RPMI7951 (cell line): ENCODE measurements at places on chromosomes 3 and 15. TPM values are rescaled to one million over a fixed set of nuclear protein-coding genes. Genes with fewer than 3 reads are reported as not detected.

DNA sequence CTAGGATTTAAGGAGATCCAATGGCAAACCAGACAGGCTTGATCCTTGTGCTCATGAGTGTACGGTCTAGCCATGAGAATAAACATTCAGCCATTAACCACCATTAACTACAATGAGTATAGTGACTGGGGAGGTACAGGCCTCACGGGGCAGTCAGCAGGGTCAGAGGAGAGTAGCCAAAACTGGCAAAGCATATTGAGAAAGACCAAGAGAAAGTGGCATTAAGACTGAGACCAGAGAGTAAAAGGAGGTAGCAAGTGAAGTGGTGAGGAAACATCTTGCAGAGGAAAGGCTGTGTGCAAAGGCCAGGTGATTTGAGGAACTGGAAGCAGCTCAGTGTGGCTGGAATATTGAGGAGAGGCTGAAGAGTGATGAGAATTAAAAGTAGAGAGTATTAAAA, 407.2 kb upstream of the LMCD1 start:
- no peak for DNase-seq

Gene TNFSF10
- total RNA-seq = 8.3 and 11.7 TPM in 2 replicates

DNA sequence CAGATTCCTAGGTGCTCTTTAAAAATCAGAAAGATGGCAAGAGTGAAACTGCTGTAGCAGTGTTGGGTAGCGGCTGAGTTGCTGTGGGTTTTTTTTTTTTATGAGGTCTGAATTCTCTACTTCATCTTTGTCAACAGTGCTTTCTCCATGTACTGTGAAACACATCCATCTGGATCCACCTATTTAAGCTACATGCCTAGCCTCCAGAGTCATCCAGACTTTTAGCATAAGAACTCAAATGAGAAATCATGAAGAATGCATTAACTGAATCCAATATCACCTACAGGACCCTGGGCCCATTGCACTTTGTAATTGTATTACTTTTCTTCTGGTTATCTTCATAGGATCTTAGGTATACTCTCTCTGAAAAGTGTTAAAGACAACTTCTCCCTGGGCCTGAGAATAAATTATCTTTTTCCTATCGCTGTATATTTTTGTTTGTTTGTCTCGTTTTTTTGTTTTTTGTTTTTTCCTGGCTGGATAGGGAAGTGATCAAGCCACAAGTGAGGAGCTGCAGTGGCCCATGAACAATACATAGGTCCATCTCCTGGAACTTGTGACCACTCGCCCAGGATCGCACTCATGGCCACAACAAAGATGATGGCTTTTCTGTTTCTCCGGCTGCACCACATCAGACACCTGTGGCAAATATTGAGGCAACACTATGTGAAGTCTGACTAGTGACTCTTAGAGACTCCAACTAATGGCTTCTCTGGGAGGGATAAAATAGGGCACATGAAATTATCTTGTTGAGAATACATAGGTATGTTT, 609.9 kb upstream of the AGTR1 start:
- DNase-seq = no peak

Gene OCA2
- total RNA-seq = not detected in 2 replicates

Gene KCNMB3
- 0.88 and 1.3 TPM in 2 replicates for total RNA-seq

DNA sequence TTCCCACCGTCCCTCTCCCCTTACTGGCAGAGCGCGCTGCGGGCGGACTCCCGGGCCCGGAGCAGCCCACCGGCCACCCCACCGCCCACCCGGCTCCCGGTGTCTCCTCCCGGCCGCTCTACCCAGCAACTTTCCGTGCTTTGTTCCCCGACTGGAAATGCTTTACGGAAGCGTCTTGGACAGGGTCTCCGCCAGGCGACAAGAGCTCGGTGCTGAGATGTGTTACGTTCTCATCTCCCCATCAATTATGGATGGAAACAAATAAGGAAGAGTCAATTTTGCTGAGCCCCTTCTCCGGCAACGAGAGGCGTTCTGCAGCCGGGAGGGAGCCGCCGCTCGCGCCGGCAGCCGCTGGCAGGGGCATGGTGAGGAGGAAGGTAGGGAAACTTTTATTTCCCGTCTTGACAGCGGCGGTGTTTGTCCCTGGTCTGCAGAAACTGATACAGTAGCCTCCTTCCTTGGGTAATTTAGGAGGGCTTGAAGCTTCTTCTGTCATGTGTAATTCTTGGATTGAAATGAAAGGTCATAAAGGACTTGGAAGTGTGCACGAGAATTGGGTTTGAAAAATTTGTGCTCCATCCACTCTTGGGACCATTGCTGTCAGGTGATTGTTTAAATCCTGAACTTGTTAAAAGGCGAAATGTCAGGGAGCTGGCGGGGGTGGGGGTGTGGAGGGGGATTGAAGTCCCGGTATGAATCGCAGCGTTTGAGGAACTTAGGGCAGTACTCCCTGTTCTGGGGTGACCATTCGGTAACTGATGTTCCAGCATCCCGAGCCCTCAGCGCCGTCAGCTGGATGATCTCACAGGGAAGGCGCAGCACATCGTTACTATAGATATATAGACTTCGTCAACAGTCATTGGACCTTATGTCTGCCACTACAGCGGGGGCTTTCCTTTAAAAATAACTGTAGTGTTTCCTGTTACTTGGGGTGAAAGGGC, 1.5 kb downstream of the SEMA6D start:
- no peak for DNase-seq

DNA sequence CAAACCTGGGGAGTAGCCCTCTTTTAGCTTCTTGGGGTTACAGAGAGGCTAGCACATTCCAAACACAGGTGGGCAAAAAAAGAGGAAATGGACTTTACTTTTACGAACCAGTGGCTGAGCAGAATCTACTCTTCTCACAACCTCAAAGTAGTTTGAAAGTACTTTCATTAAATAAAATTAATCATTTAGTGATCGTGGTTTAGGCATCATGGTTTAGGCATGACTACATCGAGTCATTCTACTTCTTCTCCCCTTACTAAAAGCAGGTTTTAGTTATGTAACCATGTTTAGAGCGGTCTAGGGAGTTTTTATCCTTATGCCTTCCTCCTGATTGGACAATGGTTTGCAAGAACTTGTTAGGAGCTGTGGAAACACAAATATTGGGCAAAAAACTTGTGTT, 2.5 kb upstream of the GREM1 start:
- no peak for DNase-seq

Gene UBP1
- 30.8 and 32.0 TPM in 2 replicates for total RNA-seq

Gene CHL1
- 0.10 and 0.12 TPM in 2 replicates for total RNA-seq

Gene AGBL1
- total RNA-seq = not detected in 2 replicates

Gene TMEM43
- 104 and 114 TPM in 2 replicates for total RNA-seq

DNA sequence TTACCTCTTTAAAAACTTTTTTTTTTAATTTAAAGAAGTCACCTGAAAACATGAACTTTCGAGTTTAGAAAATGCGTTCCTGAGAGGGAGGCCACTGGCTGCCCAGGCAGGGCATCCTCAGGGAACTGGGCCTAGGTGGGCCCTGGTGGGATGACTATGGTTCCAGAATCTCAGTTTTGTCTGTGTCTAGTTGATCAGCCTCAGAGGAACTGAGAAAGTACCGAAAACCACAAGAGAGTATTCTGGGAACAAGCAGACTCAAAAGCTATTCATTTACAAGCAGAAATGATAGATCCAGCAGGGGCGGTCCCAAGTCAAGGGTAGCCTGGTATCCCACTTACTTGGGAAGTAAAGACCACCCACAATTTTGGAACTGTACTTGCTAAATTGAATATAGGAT, 10.5 kb downstream of the WWTR1 start:
- DNase-seq = no peak

GRCh38 chr3:12227833-12228232, 61.0 kb upstream of the PPARG start:
- DNase-seq = peak; percentile 87
